ENCODE measurements at places on chromosomes 1 and 21.
A peak's percentile ranks its signal among the peaks of the same experiment; 100 is the strongest.

DNA sequence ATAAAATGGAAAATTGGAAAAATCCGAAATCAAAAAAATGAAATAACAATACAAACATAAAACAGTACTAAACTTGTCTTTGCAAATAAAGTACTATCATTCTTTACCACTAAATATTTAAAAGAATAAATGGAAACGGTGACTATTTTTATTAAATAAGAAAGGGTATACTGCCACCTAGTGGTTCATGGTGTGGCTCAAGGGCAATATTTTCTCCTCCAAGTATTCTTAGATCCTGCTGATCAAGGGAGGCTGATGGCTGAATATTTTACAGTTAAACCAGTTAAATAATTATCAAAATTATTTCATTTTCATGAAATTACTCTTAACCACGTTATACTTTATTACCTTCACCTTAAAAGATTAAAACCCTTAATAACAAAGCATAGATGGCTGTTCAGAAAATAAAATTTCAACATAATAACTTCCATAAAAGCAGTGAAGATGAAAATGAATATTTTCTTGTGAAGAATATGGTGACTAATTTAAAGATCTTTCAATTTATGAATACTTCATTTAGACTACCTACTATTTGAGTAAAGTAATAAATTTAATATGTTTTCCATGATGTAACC, 1793.9 kb downstream of the NCAM2 start:
- peak; percentile 65 for DNase-seq

DNA sequence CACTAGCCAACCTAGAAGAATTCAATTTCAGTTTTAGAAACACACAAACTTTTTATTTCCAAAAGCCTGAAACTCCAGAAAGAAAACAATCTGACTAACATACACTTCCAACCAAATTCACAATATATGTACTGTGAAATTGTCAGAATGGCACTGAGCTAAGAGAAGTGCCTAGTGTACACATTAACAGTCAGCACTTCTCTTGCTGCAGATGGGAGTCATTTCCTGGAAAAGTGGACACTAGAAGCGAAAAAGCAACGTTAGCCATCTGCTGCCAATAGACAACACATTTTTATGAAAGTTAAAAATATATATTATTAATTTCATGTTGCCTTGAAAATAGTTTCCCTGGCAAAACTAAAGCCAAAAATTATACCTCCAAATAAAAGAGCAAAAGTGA, 66.1 kb downstream of the EPS15 start:
- DNase-seq, result peak; percentile 14

GRCh38 chr21:34611528-34611927, 3.4 kb downstream of the RCAN1 start:
- DNase-seq, result no peak

DNA sequence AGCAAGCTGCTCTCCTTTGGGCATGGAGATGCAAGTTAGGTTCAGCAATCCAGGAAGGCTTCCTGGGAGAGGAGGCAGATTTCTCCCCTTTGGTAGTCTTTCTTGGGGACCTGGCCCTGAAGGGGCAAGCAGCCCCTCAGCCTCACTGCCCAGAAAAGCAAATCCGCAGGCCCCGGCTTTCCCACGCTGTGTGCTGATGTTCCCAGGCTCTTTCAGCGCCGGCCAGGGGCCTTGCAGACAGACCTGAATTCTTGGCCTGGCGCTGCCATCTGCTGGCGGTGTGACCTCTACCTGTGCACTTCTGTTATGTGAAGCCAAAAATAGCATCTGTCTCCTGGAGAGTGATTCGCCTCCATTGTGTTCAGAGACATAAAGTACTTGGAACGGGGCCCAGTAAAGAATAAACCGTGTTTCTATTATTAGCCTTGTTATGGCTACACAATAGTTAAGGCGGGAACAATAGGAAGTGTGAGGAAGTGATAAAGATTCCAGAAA, 64.8 kb downstream of the ALPL start:
- DNase-seq, result peak; percentile 89

- no peak for DNase-seq
These were observed 100.4 kb downstream of the MAP3K21 start for GRCh38 chr1:233427907-233428306.

DNA sequence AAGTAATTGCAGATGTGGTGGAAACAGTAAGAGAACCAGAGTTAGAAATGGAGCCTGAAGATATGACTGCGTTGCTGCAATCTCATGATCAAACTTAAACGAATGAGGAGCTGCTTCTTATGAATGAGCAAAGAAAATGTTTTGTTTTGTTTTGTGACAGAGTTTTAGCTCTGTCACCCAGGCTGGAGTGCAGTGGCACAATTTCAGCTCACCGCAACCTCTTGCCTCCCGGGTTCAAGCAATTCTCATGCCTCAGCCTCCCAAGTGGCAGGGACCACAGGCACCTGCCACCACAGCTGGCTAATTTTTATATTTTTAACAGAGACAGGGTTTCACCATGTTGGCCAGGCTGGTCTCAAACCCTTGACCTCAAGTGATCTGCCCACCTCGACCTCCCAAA, 53.3 kb upstream of the NFASC start:
- DNase-seq, result no peak

GRCh38 chr1:2199042-2199810, 4.7 kb upstream of the FAAP20 start:
- peak; percentile 100 for DNase-seq

- DNase-seq, result no peak
These were observed 396.4 kb upstream of the VAMP3 start for GRCh38 chr1:7374563-7375160.

DNA sequence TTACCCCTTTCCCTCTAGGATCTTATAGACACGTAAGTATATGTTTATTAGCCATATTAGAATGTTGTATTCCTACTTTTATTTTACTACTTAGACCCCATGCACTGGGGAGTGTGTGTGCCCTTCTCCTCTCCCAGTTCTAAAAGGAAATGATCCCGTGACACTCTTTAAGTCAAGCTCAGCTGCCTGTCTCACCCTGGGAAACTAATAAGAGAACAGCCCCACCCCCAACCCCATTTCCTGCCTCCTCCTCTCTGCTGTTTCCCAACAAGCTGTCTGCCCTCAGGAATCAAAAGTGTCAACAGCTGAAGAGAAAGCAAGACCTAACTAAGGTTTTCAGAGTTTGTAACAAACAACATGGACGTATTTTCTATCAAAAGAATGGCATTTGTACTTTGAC, 92.6 kb upstream of the VAV3 start:
- DNase-seq, result no peak

- peak; percentile 78 for DNase-seq
These were observed 2.1 kb upstream of the PLA2G2E start for GRCh38 chr1:19925342-19926070.

DNA sequence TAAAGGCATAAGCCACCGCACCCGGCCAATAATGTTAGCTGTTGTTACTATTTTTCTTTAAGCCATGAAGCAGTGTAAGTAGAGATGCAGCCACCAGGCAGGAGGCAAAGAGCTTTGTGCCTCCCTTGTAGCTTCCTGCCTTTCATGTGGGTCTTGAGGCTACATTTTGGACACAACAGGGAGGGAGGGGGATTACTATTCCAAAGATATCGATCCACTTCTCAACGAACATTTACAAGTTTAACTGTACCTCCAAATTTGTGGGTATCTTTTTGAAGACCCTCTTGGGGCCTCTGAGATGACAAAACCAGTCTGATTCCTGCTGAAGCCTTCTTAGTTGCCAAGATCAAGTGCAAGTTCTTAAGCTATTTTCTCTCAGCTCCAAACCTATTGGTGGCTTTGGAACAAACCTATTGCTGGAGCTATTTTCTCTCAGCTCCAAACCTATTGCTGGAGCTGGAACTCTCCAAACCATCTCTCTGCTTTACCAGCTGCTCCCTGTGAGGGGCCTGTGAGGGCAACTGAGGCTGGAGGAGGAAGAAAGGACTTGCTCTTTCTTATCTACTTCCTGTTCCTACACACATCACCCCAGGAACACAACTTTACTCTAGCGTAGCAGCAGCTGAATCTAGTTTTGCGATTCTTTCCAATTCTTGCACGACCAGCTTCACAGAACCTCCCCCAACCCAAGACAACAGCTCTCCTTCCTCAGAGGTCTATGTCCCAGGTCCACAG, 16.1 kb upstream of the RCAN3 start:
- no peak for DNase-seq

DNA sequence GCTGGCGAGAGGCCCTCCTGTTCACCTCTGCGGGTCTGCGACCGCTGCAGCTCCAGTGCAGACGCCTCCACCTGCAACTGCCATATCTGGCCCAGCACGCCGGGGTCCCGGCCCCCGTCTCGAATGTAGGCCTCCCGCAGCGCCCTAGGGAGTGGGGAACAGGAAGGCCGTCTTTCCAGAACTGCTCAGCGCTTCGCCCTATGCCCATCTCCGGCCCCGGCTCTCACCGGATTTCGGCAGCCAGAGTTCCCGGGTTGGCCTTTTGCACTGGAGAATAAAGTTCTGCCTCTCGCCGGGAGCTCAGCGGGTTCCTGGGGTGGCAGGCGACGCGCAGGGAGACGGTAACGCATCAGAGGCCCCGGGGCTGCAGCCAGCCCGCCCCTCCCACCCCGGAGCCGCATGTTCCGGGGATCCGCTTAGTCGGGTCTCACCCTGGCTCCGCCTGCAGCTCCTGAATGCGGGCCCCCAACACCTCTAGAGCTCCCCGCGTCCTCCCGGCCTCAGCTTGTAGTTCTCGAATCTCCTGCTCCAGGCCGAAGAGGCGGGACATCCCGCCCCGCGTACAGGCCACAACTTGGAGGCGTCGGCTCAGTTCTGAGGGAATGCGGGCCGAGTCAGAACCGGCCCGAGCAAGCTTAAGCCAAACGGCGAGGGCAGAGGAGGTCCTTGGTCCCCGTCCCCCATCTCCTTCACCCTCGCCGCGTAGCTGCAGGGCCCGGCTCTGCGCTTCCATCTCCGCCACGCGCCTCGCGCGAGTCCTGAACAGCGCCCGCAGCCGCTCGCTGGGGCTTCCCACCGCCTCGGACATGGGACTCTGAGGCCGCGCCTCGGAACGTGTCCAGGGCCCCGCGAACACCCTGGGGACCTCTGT, 1.1 kb downstream of the CCDC17 start:
- peak; percentile 80 for DNase-seq

DNA sequence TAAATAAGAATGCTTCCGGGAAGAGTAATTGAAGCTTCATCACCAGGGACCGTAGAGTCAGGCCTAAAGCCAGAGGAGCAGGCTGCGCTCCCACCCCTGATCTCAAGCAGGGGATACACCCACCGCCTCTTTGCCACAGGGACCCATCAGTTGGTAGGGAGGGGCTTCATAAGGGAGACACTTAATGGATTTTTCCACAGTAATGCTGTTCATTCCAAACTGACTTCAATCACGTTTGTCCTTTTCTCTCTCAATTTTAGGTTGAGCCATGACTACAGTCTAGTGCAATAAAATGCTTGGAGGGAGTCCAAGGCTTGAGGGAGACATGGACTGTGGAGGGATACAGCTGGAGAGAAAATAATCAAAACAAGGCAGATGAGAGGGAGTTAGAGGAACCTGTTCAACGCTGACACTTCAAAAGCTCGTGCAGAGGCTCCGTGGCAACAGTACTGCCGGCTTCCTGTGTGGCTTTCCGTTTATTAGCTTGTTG, 111.5 kb downstream of the SEC16B start:
- no peak for DNase-seq

- DNase-seq, result peak; percentile 95
These were observed 1.0 kb upstream of the PIGV start for GRCh38 chr1:26786437-26787380.

DNA sequence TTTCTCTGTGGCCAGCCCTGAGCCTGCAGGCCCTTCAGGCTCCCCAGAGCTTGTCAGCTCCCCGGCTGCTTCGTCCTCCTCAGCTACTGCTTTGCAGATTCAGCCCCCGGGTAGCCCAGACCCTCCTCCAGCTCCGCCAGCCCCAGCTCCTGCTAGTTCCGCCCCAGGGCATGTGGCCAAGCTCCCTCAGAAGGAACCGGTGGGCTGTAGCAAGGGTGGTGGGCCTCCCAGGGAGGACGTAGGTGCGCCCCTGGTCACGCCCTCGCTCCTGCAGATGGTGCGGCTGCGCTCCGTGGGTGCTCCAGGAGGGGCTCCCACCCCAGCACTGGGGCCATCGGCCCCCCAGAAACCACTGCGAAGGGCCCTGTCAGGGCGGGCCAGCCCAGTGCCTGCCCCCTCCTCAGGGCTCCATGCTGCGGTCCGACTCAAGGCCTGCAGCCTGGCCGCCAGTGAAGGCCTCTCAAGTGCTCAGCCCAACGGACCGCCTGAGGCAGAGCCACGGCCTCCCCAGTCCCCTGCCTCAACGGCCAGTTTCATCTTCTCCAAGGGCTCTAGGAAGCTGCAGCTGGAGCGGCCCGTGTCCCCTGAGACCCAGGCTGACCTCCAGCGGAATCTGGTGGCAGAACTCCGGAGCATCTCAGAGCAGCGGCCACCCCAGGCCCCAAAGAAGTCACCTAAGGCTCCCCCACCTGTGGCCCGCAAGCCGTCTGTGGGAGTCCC, 45.4 kb downstream of the YARS1 start:
- no peak for DNase-seq

GRCh38 chr1:233289676-233290075, 5.8 kb downstream of the PCNX2 start:
- DNase-seq, result no peak

- no peak for DNase-seq
These were observed 290.7 kb downstream of the TM2D1 start for GRCh38 chr1:61434276-61434675.

- no peak for DNase-seq
These were observed 59.0 kb upstream of the C8B start for GRCh38 chr1:57024855-57025254.

GRCh38 chr21:46425041-46425440, 33.6 kb upstream of the DIP2A start:
- peak; percentile 39 for DNase-seq

- DNase-seq, result no peak
These were observed 29.6 kb downstream of the SETD4 start for GRCh38 chr21:36030581-36031189.

GRCh38 chr1:200437556-200438203, 27.8 kb upstream of the ZNF281 start:
- no peak for DNase-seq

- peak; percentile 70 for DNase-seq
These were observed 17.9 kb upstream of the PLEKHG5 start for GRCh38 chr1:6509220-6509918.

DNA sequence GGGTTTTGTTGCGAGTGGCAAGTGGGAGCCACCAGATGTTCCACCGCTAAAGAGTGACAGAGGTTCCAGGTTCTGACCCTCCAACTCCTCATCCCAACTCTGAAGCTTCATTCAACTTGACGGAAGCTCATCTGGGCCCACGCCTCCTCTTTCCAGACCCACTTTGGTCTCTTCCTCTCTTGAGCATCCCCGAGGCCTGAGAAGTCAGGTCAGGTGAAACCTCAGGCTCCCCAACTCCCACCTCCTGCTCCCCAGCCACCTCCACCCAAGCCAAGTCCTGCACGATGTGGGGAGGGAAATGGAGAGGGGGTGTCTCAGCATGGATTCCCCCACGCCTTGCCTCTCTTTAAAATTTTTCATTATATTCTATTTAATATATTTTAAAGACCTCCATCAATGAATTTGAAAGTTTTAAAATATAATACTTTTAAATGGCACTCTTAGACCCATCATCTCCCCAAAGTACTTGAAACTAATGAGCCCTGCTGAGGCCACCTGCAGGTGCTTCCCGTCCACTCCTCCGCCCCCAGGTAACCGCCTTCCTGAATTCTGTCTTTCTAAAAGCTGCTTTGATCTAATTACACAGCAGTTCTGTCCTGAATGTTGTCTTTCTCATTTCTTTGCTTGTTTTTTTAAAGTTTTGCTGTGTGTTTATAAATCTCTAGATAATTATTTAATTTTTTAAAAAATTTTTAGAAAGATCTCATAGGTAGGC, 238.1 kb downstream of the KAZN start:
- DNase-seq, result no peak
